Osteocyte (in vitro differentiated cells): ENCODE measurements at places on chromosomes 11 and 22.
A peak's percentile ranks its signal among the peaks of the same experiment; 100 is the strongest.

DNA sequence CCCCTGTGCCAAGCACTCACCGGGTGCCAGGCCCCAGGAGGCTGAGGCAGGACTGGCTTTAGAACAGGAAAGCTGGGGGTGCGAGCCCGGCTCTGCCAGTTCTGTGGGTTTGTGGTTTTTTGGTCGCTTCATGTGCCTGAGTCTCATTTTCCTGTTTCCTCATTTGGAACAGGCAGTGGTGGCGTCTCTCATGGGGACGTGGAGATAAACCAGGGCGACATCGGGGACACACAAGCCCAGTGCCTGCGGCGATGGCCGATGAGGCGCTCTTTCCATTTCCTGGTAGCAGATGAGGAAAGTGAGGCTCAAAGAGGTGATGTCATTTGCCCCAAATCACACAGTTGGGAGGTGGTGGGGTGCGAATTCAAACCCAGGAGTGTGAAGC, 20.8 kb upstream of the CHKA start:
- no peak for DNase-seq

DNA sequence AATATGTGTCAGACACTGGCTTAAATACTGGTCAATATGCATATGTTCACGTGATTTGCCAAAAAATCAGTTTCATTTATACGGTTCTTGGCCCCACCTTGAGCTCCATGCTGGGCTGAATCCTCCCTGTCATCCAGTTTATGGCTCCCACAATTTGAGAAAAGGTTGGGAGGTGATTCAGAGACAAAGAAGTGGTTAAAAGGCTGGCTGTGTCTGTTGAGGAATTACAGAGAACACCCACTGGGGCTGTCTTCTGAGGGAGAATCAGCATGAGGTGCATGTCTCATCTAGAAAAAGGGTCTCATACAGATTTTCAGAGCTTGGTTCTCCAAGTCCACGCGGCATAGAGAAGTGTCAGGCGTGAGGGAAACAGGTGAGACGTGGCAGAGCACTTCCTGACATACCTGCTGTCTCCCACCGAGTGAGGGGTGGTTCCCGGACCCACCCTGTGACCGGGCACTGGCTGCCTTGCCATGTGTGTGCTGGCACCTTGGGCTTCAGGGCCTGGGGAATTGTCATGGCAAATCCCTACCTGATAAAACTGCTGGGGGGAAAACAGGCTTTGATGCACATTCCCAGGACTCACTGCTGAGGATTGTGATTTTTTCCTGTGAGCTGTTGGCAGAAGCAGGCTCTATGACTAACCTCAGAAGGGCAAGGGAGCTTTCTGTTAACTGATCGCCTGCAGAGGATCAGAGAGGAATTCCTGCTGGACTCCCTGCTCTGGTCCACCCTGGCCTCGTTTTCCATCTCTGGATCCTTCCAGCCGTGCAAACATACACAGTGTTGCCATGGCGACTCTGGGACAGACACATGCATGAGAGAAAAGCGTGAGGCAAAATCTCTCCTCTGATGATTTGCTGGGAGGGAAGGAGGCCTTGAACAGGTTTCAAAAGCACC, 223.6 kb downstream of the ADAMTS15 start:
- peak; percentile 92 for DNase-seq

- DNase-seq: no peak
These were observed 176.4 kb upstream of the PLET1 start for GRCh38 chr11:112437096-112437495.

DNA sequence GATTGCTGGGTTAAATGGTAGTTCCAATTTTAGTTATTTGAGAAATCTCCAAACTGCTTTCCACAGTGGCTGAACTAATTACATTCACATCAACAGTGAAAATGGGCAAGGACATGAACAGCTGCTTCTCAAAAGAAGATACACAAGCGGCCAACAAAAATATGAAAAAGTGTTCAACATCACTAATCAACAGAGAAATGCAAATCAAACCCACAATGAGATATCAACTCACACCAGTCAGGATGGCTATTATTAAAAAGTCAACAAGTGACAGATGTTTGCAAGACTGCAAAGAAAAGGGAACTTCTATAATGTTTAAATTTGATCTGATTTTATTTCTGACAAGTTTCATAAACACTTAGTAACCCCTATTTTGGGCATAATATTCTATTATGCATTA, 537.5 kb downstream of the DLG2 start:
- DNase-seq: no peak

GRCh38 chr11:83569134-83569805, 283.1 kb upstream of the CCDC90B start:
- DNase-seq: no peak

DNA sequence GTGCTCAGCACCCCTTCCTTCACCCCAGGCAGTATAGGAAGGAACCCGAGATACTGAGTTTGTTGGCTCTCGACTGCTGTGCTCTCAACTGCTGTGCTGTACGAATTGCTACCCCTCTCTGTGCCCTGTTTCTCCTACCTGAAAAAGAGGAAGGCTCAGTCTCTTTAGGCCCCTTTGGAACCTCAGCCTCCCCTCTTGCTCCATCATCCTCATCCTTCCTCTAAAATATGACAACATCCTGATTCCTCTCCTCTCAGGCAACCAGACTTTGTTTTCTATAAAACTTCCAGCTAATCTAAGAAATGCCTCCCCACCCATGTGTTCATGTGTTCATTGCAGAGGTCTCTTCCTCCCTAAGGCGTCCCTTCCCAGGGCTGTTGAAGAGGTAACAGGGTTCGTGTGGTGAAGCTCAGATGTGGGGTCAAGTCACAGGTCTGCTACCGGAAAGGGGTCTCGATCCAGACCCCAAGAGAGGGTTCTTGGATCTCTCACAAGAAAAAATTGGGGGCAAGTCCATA, 35.5 kb upstream of the CD82 start:
- no peak for DNase-seq

GRCh38 chr22:41848468-41848867, 15.6 kb downstream of the SREBF2 start:
- no peak for DNase-seq

DNA sequence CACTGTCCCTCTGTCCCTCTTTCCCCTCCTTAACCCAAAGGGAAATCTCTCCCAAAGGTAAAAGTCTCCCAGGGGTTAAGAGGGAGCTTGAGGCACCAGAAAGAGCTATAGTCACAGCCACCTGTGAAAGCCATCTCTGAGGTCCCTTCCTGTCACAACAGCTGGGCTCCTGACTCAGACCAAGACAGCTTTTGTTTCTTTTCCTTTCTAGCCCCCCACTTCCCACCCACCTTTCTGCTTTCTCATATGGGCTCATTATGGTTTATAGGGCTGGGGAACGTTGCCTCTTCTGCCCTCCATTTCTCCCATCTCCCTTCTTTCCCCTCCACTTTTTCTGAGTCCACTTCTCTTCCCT, 19.1 kb downstream of the MIF start:
- no peak for DNase-seq

GRCh38 chr11:112797092-112797491, 164.1 kb upstream of the NCAM1 start:
- no peak for DNase-seq

DNA sequence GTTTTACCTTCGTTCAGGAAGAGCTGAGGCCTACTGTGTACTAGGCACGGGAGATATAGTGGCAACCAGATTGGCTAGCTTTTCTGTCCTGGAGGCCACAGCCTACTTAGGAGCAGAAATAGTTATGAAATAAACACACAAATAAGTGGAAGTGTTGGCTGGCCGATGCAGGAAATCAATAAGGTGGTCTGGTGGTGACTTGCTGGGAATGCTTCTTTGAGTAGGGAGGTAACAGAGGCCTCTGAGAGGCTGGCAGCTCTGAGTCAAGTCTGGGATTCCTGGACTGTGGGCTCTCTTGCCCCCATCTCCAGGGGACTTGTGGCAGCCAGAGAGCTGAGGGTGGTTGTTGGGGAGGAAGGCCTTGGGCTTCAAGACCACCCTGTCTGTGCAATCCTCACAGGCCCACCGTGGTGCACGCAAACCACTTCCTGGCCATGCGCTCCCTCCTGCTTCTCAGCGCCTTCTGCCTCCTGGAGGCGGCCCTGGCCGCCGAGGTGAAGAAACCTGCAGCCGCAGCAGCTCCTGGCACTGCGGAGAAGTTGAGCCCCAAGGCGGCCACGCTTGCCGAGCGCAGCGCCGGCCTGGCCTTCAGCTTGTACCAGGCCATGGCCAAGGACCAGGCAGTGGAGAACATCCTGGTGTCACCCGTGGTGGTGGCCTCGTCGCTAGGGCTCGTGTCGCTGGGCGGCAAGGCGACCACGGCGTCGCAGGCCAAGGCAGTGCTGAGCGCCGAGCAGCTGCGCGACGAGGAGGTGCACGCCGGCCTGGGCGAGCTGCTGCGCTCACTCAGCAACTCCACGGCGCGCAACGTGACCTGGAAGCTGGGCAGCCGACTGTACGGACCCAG, 4.1 kb downstream of the SERPINH1 start:
- no peak for DNase-seq

DNA sequence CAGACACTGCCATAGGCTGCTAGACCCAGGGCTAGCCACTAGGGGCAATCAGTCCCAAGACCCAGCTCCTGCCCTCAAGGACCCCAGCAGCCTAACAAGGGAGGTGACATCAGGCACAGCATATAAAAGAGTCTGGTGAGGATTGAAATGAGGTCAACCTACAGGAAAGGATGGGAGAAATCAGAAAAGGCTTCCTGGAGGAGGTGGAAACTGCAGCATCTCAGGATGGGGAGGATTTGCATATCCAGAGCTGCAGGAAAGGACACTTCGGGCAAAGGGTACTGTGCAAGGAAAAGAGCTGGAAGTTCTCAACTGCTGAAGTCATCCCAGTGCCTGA, 2.9 kb upstream of the ARFGAP2 start:
- no peak for DNase-seq

- no peak for DNase-seq
These were observed 153.3 kb downstream of the DSCAML1 start for GRCh38 chr11:117643606-117644300.

DNA sequence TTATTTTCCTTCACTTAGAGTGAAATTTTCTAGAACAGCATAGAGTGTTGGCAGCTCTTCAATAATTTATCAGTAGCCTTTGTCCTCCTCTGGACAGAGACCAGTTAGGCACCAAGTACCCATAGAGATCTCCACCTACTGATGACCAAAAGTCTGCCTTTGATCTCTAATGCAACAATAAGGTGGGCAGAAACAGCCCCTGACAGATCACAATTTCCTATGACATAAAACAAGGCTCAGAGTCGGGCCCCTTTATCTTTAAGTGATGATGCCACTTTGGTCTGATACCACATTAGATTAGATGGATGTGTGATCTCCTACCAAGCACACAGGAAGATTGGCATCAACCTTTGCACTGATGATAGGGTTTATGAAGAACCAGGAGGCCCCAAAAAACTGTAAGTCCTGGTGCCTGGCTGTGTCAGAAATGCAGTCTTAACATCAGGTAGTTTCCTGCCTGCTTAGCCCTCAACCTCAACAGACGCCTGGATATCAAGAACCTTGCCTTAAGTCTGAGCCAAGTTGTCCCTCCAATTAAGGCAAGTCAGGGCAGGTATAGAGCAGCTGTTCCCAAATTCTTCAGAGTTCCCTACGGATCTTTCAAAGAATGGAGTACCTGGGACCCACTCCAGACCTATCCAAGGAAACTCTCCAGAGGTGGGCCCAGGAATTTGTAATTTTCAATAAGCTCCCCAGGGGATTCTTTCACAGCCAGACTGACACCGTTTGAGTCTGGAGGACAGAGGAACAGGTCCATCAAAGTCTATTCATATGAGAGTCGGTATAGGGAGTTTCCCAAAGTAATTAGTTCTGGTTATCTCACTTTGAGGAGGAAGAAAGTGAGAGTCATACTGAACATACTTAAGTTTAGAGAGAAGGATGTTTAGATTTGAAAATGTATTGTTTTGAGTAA, 30.6 kb upstream of the TMPRSS4 start:
- DNase-seq: no peak

DNA sequence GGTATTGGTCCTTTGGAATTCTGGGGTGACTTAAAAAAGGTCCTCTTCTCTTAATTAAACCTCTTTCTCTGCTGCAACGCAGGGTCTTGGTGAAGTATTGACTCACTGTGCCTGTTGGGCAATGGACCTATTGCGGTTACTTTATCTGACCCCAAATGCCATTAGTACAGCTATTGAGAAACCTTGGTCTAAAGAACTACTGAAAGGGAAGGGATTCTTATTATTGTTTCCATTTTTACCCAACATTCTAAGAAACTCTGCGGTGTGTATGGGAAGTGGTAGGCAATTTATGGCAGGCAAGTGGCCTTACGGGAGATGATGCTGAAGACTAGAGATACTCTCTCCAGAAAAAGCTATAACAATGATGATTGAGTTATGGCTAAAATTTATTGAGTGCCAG, 12.5 kb downstream of the SLC6A5 start:
- no peak for DNase-seq

DNA sequence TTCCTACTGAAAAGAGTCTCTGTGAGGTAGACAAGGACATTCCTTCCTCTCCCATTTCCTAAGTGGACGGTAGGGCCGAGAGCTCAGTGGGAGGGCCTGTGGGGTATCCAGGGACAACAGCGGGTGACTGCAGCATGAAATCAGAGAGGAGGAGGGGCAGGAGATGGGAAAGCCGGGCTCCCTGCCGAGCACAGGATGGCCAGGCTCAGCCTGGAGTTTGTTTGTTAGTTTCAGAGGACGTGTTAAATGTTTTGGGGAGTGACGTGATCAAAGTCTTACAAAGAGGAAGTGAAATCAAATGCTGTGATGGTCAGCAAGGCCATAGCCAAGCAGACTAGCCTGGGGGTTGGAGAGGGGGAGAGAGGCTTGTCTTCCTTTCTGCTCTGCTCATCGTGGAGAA, 152.7 kb downstream of the ADAMTS15 start:
- DNase-seq: peak; percentile 84

DNA sequence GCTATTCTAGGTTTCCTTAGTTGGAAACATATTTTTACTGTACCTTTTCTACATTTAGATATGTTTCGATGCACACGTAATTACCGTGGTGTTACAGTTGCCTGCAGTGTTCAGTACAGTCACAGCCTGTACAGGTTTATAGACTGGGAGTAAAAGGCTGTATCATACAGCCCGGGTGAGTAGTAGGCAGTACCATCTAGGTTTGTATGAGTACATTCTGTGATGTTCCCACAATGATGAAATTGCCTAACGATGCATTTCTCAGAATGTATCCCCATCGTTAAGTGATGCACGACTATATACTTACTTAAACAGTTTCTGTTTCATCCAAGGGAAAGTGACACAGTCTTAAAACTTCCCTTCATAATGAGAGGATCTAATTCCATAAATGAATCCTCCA, 13.1 kb upstream of the THY1 start:
- DNase-seq: no peak
